ENCODE measurements at places on chromosomes 2 and 18. TPM values are rescaled to one million over a fixed set of nuclear protein-coding genes. Genes with fewer than 3 reads are reported as not detected.

The MAP3K19 gene
- 0.41 TPM for total RNA-seq

DNA sequence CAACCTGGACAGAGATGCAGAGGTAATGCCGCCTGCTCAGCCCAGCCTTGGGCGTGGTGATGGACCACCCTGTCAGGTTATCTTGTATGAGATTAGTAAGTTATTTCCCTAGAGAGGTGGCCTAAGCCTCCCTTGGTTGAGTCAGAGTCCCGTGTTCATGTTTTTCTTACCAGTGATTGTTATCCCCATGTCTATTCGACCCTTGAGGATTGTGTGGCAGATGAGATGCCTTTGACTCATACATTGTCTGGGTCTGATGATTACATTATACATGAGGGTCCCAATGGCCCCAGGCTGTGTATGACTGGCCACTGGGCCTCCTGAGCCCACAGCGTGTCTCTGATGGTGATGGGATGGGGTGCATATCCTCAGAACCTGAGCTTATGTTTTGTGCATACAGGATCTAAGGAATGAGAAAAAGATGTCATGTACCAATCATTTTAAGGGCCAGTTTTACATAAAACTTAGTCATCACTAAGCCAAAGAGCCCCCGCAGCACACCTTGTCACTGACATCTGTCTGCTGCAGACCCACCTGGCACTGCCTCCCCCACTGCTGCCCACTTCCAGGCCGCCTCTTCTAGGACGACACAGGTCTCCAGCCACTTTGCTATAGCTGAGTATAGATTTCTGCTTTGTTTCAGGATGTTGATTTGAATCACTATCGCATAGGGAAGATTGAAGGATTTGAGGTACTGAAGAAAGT lies 7.7 kb downstream of the PPP1R7 start:
- no peak for DNase-seq

DNA sequence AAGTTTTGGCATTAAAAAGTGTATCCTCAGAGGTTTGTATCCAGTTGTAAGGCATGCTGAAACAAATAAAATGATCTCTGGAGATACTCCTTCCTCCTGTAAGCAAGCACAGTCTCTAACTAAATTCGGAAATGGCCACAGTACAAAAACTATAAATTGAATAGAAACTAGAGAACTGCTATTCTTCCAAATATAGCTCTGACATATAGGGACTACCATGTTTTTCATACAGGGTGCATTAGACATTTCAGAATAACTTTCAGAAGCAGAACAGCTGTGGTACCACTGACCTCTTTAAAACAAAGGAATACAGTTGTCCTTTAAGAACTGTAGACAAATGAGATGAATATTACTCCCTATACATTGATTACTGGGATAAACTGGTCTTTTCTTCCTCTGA lies 568.5 kb downstream of the ARHGAP15 start:
- no peak for DNase-seq

The RBKS gene
- 3.7 TPM for total RNA-seq

DNA sequence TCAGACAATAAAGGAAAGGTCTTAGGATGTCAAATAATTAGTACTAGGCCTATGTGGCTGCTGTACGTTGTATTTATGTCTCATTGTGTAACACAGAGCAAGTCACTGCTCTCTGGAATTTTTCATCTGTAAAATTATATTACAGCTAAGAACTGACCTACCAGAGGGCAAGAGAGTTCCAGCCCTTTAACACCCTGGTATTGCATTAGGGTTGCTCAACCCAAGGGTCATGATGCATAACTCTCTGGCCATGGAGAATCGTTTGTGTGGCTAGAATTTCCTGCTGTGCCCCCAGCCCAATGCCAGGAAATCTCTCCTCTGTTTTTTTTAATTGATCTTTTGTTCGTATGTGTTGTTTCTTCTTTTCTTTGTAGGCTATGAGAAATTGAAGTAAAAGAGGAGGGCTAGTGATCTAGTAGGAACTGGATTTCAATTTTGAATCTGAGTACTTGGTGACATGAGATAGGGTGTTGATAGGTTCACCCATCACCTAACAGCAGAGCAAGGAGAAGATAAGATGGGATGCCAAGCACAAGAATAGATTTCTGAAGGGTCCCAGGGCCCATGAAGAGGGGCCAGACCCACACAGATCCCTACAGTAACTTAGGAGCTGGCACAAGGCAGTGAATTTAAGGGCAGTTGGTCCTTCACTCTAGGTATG lies 571.2 kb upstream of the TNP1 start:
- DNase-seq = no peak

- no peak for DNase-seq
These were observed 16.1 kb downstream of the MBOAT2 start for GRCh38 chr2:8987410-8987809.

DNA sequence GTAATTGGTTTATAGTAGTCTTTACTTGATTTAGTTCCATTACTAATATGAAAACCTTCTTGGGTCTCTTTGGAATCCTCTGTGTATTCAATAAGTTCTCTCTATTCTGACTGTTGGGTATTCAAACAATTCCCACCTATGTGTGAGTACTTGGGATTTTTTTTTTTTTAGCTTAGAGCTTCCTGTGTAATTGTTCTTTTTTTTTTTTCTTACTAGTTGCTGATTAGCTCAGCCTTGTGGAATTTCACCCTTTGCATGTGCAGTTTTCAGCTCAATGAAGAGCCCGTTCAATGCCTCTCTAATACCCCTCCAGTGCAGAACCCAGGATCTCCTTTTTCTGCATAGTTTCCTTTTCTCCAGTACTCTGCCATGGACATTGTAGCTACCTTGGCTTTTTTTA lies 339.1 kb upstream of the GALNT5 start:
- no peak for DNase-seq

DNA sequence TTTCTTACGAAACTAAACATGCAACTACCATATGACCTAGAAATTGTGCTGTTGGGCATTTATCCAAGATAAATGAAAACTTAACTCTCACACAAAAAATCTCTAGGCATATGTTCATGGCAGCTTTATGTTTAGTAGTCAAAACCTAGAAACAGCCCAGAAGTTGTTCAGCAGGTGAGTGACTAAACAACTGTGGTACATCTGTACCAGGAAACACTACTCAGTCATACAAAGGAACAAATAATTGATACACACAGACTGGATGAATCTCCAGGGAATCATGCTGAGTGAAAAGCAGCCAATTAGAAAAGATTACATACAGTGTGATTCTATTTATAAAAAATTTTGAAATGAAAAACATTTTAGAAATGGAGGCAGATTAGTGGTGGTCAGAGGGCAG lies 29.3 kb downstream of the DYNC2LI1 start:
- DNase-seq = no peak
